ENCODE measurements at places on chromosomes 1 and 21.

GRCh38 chr1:205387845-205388244 lies 31.1 kb upstream of the KLHDC8A start:
- no peak for DNase-seq

DNA sequence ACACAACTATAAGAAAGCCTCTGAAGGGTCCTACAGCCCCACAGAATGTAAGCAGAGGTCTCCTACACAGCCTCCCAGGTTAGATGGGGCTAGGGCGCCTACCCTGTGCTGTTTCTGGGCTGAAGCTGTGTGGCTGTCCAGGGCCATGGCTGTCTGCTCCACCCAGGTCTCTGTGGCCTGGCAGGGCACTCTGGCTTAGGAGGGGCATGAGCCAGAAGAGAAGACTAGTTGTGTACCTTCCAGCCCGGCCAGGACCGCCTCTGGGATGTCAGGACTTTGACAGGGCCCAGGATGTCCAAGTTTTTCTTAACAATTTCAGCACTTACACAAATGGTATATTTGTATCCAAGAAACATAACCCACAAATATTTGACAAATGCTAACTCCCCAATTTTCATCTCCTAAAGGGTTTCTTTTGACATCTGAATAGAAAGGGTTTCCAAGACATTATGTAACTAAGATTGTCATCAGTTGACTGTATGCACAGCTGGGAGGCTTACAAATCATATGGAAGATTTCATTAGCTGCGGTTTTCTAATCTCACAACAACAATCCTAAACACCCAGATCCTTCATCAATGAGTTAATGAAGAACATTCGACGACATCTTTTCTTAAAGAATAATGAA lies 80.5 kb downstream of the HSF2BP start:
- DNase-seq: no peak

- no peak for DNase-seq
These were observed 7.5 kb upstream of the MAN1A2 start for GRCh38 chr1:117359561-117360289.

GRCh38 chr21:41102281-41102680 lies 65.7 kb upstream of the BACE2 start:
- no peak for DNase-seq

GRCh38 chr1:103761896-103762295 lies 12.2 kb downstream of the AMY1C start:
- no peak for DNase-seq

- no peak for DNase-seq
These were observed 124.9 kb downstream of the KCNK1 start for GRCh38 chr1:233738850-233739249.

GRCh38 chr1:201378804-201379203 lies 1.3 kb upstream of the TNNT2 start:
- DNase-seq: no peak

- DNase-seq: no peak
These were observed 181.3 kb upstream of the DMRTA2 start for GRCh38 chr1:50604580-50604979.

- no peak for DNase-seq
These were observed 1.8 kb downstream of the SUMO3 start for GRCh38 chr21:44815852-44816628.

GRCh38 chr1:233238884-233239431 lies 56.6 kb downstream of the PCNX2 start:
- DNase-seq: no peak

DNA sequence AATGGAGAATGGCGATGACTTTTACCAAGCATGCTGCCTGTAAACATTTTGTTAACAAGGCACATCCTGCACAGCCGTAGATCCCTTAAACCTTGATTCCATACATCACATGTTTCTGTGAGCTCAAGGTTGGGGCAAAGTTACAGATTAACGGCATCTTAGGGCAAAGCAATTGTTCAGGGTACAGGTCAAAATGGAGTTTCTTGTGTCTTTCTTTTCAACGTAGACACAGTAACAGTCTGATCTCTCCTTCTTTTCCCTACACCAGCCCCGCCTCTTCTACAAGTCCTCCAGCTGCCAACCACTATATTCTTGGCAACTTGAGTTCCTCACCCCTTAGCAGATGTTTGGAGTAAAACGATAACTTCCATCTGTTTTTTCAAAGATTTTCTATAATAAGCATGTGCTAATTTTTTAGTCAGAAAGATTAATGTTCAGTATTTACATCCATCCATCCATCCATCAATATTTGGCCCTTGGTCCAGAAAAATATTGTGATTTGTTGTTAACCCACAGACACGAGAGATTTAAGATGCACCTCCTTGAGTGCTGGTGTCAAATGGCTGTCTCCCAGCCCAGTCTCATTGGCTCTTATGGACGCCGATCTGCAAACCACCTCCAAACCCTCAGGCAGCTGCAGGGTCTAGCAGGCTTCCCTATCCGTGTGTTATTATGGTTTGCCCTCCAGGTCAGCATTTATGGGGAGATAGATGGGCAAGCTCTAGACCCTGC lies 3.8 kb downstream of the DNALI1 start:
- DNase-seq: no peak

DNA sequence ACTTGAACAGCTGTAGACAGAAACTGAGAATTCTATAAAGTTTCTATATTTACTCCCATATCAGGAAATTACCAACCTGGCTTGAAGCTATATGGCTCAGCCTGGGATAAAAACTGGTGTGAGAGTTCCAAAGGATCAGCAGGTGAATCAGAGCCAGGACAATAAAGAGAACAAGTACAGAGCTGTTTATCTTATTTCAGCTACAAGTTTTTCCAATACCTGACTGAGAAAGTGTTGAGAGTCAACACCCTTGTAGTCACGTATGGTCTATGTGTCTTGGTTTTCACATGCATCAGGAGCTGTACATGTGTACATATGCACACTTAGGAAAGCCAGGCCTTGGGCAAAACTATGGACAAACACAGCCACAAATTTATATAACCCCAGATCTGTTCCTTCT lies 40.7 kb upstream of the CXADR start:
- no peak for DNase-seq

- no peak for DNase-seq
These were observed 189.4 kb upstream of the KCTD3 start for GRCh38 chr1:215377746-215378145.

- DNase-seq: no peak
These were observed 518.7 kb downstream of the PTPRC start for GRCh38 chr1:199157494-199157893.

DNA sequence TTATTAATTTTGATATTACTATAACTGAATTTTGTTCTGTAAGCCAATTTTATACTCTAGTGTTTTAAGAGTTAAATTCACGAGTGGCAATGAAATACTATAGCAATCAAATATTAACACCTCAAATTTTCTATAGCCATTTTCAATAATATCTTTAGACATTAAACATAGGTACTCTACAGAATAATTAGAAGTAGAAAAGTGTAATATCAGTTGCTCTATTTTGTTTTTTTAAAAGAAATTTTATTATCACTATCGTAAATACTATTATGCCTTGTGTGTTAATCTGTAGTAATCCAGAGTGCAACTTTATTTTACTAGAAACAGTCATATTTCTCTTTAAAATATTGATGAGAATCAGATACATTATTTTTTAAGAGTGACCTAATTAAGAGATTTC lies 691.2 kb downstream of the USP25 start:
- no peak for DNase-seq

DNA sequence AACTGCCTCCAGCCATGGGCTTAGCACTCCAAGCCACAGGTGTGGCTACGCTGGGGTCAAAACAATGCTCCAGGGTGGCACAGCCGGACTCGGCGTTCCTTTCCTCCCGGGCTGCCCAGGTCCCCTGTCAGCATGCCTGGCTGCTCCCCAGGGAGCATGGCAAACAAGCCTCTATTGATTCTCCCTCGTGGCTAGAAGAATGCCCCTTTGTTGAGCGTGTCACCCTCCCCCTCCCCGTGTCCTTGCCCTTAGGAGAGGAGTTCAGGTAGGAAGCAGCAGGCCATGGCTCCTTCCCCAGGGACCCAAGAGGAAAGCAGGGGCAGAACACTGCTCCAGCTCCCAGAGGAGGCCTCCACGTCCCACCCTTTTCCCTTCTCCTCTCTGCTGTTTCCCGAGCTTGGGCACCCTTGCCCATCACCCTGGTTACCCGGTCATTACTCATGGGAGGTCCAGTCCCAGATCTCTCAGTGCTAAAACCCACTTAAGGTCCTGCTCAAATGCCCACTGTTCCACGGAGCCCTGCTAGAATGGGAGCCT lies 57.4 kb upstream of the CITED4 start:
- peak; percentile 62 for DNase-seq

GRCh38 chr1:199313444-199313843 lies 674.6 kb downstream of the PTPRC start:
- DNase-seq: no peak

DNA sequence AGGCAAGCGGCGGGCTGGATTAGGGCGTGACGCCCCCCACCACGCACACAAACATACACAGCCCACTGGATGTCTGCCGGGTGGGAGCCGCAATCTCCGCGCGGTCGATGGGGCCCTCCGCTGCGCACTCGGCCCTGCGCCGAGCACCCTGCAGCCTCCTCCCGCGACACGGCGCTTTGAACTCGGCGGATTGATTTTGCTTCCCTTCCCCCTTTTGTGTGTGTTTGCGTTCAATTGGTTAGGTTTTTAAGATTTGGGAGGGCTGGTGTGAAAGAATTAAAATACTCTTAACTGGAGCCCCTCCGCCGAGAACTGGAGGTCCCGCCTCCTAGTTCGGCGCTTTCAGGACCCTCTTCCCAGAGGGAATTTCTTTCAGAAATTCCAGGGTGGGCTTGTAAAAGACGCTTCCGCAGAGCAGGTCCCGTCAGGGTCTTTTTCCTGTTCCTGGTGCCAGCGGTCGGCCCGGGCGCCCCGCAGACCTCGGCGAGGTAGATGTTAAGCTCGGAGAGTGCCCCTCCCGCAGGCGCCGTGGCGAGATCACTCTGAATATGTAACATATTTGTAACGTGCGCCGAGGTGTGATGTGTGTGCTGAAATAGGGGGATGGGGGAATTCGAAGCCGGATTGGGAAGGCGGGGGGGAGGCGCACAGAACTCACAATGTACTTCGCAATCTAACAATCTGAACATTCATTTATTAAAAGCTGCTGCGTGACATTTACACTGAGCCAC lies 8.0 kb upstream of the BARHL2 start:
- no peak for DNase-seq

- no peak for DNase-seq
These were observed 65.5 kb downstream of the PRDM16 start for GRCh38 chr1:3134381-3135072.

DNA sequence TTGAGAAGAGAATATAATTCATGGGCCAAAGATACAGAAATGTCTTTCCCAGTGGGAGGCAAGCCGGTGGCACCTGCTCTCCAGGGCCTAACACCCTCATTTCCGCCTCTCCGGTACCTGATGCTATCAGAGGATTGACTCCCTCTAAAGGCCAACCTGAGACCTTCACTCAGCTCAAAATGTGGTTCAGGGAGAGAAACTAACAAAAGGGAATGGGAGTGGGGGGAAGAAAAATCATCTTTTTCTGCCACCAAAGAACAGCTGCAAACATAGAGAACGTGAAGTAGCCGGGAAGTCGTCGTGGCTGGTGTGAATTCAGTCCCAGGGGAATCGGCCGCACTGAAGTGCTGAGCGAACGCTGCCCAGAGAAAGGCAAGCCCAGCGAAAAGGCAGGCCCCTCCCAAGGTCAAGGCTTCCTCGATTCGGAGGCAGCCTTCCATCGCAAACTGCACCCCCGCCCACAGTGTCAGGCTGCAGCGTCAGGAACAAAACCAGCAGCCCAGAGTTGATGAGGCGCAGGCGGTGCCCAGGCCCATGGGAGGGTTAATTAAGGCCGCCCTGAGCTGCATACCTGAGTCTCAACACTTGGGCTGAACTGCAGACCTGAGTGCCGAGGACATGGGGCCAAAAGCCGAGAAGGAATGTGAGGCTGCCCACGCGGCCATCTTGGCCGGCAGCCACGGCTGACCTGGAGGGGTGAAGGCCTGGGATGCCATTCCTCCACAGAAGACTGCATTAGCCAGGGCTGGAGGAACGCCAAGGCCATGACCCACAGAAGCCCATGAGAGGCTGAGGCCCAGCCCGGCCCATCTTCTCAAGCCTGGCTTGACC lies 160.2 kb downstream of the PSMG1 start:
- DNase-seq: no peak

DNA sequence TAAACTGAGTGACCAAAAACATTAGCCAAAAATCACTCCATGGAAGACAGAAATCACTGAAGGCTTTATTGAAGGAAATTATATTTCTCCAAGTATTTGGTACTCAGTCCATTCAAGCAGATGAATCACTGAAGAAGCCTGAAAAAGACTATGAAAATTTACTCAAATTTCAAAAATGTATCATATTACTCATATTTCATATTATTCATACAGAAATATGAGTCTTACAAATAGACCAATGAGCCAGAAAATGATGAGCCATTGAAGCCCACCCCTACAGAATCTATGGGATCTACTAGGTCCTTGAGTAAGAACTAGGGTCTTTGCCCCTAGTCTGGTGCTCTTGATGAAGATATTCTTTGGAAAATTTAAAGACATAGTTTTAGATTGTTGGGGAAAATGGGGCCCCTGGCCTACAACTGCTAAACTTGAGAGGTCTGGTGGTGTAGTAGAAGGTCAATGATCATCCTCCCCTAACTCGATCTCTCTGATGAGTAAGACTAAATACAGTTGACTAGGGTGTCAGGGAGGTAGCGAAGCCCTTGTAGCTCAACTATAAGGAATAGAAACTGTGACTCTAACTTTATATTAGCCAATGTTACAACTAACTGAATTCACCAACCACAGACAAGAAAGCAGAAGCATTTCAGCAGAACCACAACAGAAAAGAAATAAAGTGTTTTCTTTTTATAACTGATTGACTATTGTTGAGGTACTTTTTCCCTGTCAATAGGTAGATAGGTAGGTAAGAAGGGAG lies 81.0 kb downstream of the NOTCH2 start:
- no peak for DNase-seq

DNA sequence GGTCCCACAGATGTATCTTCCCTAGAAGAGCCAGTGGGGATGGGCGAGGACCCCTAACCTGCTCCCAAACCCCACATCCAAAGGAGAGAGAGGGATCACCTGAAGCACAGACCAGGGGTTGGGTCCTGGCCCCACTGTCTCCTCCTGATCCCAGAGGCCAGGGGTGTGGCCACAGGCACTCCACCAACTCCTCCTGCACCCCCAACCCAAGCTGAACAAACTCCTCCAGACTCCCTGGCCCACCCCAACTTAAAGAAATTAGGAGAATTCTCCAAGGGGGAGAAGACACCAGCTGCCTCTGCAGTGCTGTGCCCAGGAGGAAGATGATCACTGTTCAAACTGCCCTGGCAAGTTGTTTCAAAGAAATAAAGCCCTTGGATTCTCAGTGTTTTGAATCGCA lies 4.5 kb upstream of the PRAMEF12 start:
- no peak for DNase-seq

DNA sequence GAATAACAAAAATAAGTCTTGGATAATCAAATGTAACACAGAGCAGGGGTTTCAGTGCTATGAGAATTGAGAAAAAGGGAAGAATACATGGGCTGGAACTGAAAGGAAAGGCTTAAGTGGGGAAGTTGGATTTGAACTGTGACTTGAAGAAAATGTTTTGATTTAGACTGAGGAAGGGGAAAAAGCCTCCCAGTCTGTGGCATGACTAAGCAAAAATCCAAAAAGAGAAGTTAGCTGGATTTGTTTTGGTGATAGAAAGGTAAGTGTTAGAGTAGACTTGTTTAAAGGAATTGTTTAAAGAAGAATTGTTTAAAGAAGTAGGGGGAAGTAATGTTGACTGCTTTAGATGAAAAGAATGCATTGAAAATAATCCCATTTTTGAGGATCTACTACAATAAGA lies 46.0 kb downstream of the KCNK2 start:
- no peak for DNase-seq

GRCh38 chr1:16905868-16906702 lies 10.3 kb downstream of the RNU1-2 start:
- no peak for DNase-seq

GRCh38 chr1:78184460-78185072 lies 138.8 kb downstream of the GIPC2 start:
- no peak for DNase-seq

Data from anterior cingulate cortex (tissue), 58 donors.